ENCODE measurements at places on chromosomes 2 and 18. TPM values are rescaled to one million over a fixed set of nuclear protein-coding genes. Genes with fewer than 3 reads are reported as not detected.

Gene CXCR1
- total RNA-seq: 1.1 TPM

Gene MOGAT1
- not detected for total RNA-seq

Gene NT5C1B
- not detected for total RNA-seq

Gene ANO7
- total RNA-seq: 2.5 TPM

Gene HSBP1L1
- total RNA-seq: 43.1 TPM

Gene GPAT2
- total RNA-seq: 5.4 TPM

Gene DOCK10
- total RNA-seq: 0.50 TPM

Gene IL36G
- not detected for total RNA-seq

Gene SPC25
- 13.2 TPM for total RNA-seq

Gene LDLRAD4
- total RNA-seq: 0.17 TPM

Gene RMC1
- total RNA-seq: 29.8 TPM

Gene LOXHD1
- not detected for total RNA-seq

Gene SERPINE2
- total RNA-seq: 490 TPM

Gene CNTNAP5
- total RNA-seq: not detected

Gene TUBA3E
- not detected for total RNA-seq

Gene SCN9A
- total RNA-seq: 1.3 TPM

Gene GREB1
- 2.1 TPM for total RNA-seq

Gene GRP
- total RNA-seq: not detected

Gene PARD3B
- total RNA-seq: 4.1 TPM

Gene RIT2
- total RNA-seq: not detected

Gene CCDC74B
- 2.7 TPM for total RNA-seq

Gene C2orf80
- not detected for total RNA-seq

Gene CYP27A1
- total RNA-seq: 14.5 TPM

Gene TOGARAM2
- not detected for total RNA-seq

Gene OSR1
- 37.8 TPM for total RNA-seq

Gene COLEC11
- total RNA-seq: not detected

Gene RMND5A
- 47.0 TPM for total RNA-seq

Gene SERPINB4
- total RNA-seq: 1.5 TPM

Gene GPR55
- total RNA-seq: not detected

Gene DARS1
- 58.6 TPM for total RNA-seq

Gene COMMD1
- total RNA-seq: 47.4 TPM

Gene CCL20
- total RNA-seq: 0.33 TPM

Gene SLC4A5
- 2.4 TPM for total RNA-seq

Gene PIEZO2
- total RNA-seq: 1.3 TPM

Measured in mammary epithelial cell (primary cell).